Endothelial cell (in vitro differentiated cells): ENCODE measurements at places on chromosomes 3 and 15.

- DNase-seq = no peak
Measured at GRCh38 chr15:63842626-63843025, 8.9 kb upstream of the HERC1 start.

DNA sequence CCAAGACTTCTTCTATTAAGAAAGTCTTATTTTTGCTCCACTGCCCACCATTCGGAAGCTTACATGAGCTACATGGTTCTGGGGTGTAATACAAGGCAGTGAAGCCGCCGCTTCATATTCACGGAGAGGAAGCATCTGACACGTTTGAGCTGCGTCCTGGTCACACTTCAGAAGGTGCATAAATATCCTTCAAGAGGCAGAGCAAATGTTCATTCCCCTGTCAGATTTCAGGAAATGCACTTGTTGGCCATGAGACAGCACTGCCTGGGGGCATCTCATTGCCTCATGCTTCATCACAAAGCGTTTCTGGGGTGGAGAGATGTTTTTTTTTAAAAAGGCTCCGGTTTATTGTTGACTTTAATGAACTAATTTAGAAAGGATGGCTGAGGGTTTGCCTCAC, 119.9 kb downstream of the CADPS start:
- no peak for DNase-seq

- DNase-seq = no peak
Measured at GRCh38 chr3:11457135-11457534, 184.9 kb downstream of the ATG7 start.

DNA sequence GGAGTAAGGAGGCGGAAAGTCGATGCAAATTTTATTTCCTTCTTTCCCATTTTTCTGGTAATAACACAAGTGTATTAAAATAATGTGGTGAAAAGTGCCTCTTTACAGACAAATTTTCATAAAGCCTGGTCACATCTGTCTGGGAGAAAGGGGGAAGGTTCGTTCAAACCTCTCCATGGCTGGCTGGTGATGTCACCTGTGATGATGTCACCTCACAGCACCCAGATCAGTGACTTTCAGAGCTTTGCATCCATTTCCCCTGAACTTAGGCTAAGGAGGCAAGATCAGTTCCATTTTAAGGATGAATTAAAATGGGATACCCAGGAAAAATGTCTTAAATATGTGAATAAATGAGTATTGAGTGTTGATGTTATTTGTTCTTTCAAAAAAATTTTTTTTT, 34.1 kb downstream of the ATP10A start:
- no peak for DNase-seq

GRCh38 chr3:24012589-24013269, 67.6 kb downstream of the NR1D2 start:
- DNase-seq = no peak

- no peak for DNase-seq
Measured at GRCh38 chr3:197031315-197032285, 2.0 kb upstream of the MELTF start.

- DNase-seq = no peak
Measured at GRCh38 chr15:74055804-74056203, 26.5 kb downstream of the GOLGA6A start.

DNA sequence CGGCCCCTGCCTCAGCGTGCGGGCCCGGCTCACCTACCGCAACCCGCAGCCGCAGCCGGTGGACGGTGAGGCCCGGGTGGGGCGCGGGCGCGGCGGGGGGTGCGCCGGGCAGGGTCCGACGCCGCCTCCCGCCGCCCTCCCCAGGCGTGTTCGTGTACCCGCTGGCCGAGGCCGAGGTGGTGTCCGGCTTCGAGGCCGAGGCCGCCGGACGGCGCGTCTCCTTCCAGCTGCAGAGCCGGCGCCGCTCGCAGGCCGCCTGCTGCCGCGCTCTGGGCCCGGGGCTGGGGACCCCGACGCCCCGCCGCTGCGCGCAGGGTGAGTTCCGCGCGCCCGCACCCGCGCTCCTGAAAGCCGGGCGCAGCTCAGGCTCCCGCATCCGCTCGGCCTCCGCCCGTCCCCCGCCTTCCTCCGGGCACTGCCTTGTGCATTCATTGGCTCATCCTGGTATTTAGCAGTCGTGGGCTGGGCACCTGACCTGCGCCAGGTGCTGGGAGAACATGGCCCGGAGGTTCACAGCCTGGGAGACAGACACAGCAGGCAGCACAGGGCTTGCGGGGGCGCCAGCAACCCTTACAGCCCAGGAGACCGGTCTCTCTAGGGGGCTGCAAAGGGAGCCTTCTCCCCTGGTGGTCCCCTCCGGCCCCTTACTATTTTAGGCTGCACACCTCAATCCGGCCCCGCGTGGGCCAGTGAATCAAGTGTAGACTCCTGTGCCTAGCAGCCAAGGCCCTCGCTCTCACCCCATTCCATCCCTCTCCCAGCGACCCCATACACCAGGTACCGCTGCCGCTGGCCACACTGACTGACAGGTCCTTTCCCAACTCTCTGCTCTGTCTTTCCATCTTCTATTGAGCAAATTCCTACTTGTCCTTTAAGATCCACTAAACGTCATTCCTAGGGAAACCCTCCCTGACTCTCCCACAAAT, 1.5 kb downstream of the VWA5B2 start:
- DNase-seq = no peak

DNA sequence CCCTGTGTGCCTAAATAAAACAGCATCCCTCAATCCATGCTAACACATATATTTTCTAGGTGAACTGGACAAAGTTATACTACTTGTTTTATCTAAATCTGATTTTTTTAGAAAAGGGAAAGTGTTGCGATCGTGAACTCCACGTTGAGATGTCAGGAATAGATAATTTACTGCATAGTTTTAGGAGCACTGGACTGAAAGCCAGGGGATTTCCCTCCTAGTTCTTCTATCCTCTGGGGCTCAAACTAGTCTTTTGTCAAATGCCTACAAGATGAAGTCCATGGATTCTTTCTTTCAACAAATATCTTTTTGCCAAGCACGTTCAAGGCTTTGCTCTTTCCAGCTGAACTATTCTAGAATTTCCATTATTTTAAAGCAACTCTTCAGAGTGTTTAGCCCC, 617 bp upstream of the HPS3 start:
- DNase-seq = no peak

- DNase-seq = no peak
Measured at GRCh38 chr3:42446111-42447050, 36.0 kb upstream of the LYZL4 start.

- no peak for DNase-seq
Measured at GRCh38 chr3:172679599-172679998, 31.3 kb downstream of the NCEH1 start.

- no peak for DNase-seq
Measured at GRCh38 chr3:112654979-112655378, 14.0 kb upstream of the CCDC80 start.

- DNase-seq = no peak
Measured at GRCh38 chr3:138042043-138042442, 32.1 kb downstream of the CLDN18 start.

- no peak for DNase-seq
Measured at GRCh38 chr3:178585454-178585853, 49.2 kb downstream of the KCNMB2 start.

DNA sequence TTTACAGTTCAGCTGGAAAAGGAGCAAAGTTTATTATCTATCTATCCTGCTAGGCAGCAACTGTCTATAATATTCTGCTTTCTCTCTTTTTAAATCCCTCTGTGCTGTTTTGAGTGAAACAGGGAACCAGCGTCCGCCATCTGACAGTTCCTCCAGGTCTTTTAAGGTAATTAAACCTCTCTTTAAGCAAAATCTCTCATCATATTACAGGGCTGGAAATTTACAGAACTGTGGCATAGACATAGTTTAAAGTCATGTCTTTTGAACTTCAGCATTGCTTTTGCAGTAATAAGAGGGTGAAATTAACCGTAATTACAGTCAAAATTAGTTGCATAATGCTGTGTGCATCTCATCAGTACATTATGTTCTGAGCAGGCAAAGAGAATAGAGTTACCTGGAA, 263.4 kb upstream of the KCNMB2 start:
- DNase-seq = no peak

DNA sequence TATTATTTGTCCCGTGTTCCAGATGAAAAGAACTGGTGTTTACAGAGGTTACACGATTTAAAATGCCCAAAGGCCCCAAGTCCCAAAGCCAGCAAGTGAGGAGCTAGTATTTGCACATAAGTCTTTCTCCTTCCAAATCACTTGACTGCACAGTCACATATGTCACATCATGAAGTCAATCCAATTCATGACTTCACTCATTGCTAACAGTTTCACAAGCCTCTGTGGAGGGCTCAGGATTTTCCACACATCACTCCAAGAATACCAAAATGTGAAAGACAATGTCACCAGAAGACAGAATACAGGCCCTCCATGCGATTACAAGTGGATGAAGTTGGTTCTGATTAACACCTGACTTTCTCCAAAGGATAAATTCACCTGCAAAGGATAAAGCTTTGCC, 283.1 kb upstream of the UBE2E2 start:
- no peak for DNase-seq

- DNase-seq = no peak
Measured at GRCh38 chr15:33154351-33155166, 40.0 kb downstream of the FMN1 start.

DNA sequence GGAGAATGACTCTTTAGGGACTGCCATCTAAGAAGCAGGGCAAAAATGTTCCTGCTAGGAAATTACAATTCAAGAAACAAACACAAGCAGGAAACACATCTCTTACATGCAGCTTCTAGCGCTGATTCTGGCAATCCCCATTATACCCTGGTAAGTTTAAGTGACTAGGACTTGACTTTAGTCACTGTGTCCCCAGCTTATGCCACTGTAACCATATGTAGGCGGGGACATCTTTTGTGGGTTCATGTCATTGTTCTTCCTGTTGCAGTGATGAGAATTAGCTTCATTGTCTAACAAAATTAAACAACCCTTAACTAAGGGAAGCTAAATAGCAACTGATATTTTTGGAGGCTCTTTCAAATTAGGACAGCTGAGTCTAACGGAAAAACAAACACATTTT, 17.9 kb upstream of the FAM81A start:
- DNase-seq = no peak

DNA sequence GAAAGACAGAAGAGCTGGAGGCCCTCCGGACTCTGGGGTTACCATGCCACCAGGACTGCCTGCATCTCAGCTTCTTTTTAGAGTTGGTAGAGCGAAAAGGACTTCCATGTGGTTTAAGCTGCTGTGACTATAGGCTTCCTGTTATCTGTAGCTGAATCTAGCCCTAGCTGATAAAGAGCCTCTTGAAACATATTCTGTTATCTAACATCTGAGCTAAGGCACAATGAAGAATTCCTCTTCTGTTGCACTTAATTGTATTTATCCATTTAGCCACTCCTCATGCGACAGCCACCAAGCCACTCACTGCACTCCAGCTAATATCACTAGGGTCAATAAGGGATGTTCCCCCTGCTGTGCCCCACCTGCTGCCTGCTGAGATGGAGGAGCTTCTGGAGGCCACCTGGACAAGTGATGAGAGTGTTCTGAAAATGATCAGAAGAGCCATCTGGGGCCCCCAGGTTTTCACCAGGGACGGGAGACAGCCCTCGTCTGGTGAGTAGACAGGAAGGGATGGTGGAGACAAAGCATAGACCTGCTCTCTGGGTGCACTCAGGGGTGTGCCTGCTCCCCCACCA, 94.6 kb upstream of the PLXNA1 start:
- DNase-seq = no peak

DNA sequence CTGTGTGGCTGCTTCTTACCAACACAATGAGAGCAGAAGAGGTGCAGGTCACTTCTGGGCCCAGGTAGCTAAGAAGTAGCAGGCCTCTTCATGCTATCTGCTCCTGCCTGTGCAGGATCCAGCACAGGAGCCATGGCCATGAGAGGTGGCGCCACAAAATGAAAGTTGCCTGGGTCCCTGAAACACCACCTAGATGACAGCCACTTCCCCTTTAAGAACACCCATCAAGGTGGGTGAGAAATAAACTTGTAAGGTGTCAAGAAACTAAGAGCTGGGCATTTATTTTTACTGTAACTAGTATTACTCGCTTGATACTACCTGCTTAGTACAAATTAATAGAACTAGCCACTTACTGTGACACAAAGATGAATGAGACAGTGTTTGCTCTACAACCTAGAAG, 484.6 kb upstream of the TBL1XR1 start:
- no peak for DNase-seq

DNA sequence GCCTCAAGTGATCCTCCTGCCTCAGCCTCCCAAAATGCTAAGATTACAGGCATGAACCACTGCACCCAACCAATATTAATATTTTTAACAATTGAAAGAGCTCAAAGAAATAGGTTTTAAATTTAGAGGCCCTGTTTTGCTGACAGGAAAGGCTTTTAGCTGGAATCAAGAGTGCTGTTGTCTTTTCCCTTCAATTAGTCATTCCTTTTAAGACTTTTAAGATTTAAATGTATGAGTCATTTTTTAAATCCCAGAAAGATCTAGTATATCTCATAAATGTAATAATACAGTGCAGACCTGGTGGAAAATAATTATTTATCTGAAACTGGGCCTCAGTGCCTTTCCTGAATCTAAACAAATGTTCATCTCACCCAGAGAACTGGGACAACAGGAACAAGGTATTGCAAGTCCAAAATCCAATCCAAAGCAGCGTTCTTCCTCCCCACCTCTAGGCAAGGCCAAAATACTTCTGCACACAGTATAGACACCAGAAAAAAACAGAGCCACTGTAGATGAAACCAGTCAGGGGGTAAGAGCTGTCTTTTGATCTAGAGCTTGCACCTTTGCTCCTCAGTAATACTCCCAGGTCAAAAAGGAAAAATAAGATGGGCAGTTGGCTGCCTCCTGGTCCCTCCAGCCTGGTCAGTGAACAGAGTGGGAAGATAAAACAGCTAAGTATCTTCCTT, 14.4 kb downstream of the AGTR1 start:
- DNase-seq = no peak

DNA sequence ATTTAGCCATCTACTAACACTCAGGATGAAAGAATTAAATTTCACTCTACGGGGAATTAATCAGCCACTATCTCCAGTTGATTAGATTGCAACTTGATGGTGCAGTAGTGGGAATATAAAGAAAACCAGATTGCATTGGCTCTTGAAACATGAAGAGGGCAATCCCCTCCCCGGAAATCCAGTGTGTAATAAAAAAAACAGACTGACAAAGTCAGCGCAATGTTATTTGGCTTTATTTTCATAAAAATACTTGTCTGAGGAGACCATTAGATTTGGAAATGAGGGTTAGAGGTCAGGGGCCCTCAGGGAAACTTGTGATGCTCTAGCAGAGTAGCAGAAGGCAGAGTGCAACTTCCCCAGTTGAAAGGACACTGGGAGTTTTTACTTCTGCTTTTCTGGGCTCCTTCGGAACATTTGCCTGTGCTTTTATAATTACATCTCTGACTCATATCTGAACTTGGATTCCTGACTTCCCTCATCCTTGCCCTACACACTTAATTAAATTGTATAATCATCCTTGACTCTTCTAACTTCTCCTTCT, 326.8 kb downstream of the TUSC7 start:
- DNase-seq = no peak
